ENCODE measurements at places on chromosomes 12 and 14. TPM values are rescaled to one million over a fixed set of nuclear protein-coding genes. Genes with fewer than 3 reads are reported as not detected.

DNA sequence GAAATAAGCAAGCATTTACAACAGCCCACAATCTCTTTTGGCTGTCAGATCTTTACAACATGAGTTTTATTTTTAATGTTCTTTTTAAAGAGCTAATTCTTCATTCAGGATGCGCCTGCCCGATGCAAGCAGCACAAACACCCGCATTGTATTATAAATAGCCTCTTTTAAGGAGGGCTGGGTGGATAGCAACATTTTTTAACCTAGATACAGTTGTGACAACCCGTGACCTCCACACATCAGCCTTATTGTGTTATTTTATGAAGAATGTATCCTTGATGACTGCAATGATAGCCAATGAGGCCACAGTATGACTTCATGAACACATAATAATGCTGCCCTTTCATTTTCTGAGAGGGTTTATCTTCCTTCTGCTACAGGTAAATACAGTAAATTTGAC lies 173.7 kb downstream of the FOXN3 start:
- DNase-seq, result no peak

The PRIMA1 gene
- 3.2 TPM for total RNA-seq

The TMEM63C gene
- total RNA-seq, result 0.27 TPM

The RNASE4 gene
- 109 TPM for total RNA-seq

DNA sequence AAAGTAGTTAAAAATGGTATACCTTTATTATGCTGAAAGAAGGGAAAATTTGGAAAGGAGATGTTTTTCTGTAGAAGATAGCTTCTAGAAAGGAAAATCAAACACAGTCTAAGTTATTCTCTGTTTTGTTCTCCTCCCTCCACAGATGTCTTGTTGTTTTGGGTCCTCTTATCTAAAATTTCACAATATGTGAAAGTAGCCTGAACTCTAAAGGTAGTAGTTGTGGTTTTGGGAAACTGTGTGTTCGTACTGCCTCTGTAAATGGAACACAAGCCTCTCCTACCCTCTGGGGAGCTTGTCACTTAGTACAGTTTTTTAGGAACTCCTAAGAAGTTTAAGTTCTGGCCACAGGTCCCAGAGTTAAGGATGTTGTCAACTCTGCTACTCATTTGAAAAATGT lies 112.6 kb downstream of the CRADD start:
- DNase-seq, result no peak

The GPR132 gene
- not detected for total RNA-seq

GRCh38 chr14:51789596-51789995 lies 70.8 kb upstream of the GNG2 start:
- DNase-seq, result no peak

The LALBA gene
- not detected for total RNA-seq

GRCh38 chr12:80189241-80189640 lies 89.9 kb downstream of the OTOGL start:
- DNase-seq, result no peak

- no peak for DNase-seq
Measured at GRCh38 chr14:88188745-88189416, 134.2 kb downstream of the KCNK10 start.

The COX14 gene
- 71.6 TPM for total RNA-seq

GRCh38 chr12:72037006-72037795 lies 98.6 kb downstream of the TPH2 start:
- DNase-seq, result no peak

DNA sequence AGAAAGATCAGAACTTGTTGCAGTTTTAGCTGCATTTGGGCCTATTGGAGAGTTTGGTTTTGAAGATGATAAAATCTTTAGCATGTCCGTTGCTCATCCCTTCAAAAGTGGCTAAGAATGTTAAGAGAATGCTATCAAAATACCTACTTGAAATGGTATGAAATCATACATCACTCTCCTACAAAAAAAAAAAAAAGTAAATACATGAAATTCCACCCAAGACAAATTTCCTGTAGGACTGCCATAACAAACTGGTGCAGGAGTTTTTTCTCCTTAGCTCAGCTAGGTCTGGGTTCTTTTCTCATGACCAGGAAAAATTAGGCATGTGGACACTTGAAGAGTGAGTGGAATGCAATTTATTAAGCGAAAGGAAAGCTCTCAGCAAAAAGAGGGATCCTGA lies 15.9 kb upstream of the FAR2 start:
- no peak for DNase-seq

- DNase-seq, result no peak
Measured at GRCh38 chr12:59365133-59365532, 230.7 kb upstream of the SLC16A7 start.

- no peak for DNase-seq
Measured at GRCh38 chr12:44876544-44877410, 662 bp upstream of the NELL2 start.

DNA sequence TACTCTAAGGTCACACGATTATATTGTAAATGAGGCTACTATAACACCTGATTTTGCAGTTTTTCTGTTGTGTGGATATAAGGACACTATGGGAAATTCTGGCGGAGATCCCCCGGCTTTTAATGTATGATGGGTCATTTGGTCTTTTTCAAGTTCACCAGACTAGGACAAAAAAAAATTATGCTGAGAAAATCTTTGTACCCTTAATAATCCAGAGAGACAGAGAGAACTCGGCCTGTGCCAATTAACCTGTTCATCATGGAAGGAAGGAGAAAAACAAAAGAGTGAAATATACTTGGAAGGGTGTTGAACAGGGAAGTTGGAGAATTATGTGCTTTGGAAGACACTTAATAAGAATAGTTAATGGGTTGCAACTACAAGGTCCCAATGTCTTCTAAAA lies 62.2 kb upstream of the KICS2 start:
- no peak for DNase-seq

GRCh38 chr12:61523276-61523992 lies 736.8 kb upstream of the USP15 start:
- DNase-seq, result no peak

The PPP4R3A gene
- total RNA-seq, result 89.0 TPM

DNA sequence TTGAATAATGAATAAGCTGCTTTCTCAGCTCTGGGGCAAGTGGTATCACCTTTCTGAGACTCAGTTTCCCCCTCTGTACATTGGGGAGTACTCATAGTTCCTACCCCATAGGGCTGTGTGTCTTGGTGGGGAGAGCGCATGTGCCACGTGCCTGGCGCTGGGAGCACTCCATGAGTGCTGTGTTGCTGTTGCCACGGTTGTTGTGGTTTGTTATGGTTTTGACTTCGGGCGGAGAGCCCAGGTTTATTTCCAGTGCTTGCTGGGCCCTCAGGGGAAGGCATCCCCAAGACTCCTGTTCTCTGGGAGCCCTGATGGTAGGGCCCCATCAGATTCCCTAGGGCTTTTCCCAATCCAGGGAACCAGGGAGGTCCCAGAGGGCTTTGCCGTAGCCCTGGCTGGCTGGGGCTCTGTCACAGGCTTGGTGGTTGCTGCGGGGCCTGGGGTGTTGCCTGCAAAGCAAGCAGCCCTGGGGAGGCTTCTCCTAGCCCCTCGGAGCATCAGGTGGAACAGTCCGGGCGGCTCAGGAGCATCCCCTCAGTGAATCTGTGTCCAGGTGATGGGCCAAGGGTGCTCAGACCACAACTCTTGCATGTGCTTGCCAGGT lies 18.6 kb downstream of the SH2B3 start:
- DNase-seq, result no peak

- no peak for DNase-seq
Measured at GRCh38 chr12:89750389-89751351, 42.0 kb upstream of the ATP2B1 start.

DNA sequence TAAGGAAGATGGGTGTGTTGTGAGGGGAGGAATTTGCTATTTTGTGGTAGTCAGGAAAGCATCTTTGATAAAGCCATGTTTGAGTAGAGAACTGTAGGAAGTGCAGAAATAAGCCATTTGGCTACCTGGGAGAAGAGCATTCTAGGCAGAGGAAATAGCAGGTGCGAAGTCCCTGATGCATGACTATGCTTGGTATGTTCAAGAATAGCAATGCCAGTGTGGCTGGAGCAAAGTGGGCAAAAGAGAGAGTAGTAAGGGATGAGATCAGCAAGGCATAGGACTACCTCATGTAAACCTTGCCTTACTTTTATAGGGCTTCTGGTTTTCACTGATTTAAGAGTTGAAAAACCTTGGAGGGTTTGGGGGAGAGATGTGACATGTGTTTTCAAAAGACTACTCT lies 365.5 kb upstream of the GARIN6 start:
- DNase-seq, result no peak

The TEX22 gene
- total RNA-seq, result 0.55 TPM

DNA sequence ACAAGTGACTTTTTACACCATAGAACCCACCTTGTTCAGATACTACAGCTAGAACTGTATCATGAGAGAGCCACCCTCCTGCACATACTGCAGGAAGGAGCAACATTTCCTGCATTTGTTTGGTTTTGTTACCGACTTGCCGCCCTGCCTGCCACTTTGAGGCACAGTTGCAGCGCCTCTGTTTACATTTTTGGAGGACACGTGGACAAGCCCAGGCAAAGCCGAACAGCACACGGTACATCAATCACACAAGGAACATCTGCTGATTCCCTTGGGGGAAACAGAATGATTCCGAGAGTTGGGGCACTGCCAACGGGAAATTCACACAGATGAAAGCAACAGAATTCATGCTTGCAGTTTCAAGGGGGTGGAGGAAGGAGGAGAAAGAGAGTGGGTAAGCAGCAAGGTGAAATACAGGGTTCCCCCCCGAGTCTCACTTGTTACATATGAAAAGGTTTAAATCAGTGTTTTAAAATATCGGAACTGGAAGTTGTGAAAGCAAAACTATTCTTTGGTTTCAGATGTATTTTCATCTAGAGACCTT lies 110.7 kb downstream of the BTG1 start:
- peak; percentile 44 for DNase-seq

GRCh38 chr14:68987653-68988036 lies 8.5 kb upstream of the ACTN1 start:
- no peak for DNase-seq

GRCh38 chr12:19894050-19894449 lies 454.8 kb downstream of the AEBP2 start:
- no peak for DNase-seq

DNA sequence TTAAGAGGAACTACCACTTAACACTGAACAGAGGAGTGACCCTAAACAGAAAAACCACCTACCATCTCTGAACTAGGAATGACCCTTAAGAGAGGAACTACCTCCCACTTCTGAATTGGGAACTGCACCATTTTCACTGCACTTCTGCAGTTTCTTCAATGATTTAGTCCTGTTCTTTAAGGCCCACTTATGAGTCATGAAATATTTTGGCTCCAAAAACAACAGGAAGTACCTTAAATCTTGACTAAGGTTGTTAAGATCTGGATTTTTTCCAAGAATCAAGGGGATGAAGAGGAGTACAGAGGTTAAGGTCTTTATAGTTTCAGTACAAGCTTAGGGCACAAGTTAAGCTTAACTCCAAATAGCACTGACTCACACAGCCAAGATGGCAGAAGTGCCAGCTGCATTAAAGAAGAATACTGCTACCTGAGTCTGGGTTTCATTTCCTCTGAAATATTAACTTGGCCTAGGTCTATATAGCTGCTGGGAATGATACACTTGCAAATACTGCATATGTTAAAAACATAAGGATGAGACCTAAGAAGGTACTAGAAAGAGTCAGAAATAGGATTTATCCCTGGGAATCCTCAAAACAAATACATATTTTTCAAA lies 4.2 kb downstream of the NPC2 start:
- DNase-seq, result no peak

DNA sequence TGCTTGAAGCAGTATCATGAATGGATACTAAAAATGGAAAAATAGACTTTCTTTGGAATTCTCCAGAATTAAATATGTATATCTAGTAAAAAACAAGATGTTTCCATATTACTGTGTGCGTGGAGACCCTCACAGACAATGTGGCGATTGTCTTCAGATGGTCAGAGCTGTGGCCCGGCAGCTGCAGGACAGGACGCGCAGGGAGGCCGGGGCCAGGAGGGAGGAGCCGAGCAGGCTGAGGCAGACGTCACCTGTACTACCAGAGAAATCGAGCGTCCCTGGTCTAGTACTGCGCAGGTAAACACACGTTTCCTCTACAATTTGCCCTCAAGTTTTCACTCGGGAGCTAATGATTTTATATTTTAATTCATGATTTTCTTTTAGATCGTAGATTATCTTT lies 22.8 kb downstream of the DDX51 start:
- no peak for DNase-seq

The CLEC4C gene
- not detected for total RNA-seq

DNA sequence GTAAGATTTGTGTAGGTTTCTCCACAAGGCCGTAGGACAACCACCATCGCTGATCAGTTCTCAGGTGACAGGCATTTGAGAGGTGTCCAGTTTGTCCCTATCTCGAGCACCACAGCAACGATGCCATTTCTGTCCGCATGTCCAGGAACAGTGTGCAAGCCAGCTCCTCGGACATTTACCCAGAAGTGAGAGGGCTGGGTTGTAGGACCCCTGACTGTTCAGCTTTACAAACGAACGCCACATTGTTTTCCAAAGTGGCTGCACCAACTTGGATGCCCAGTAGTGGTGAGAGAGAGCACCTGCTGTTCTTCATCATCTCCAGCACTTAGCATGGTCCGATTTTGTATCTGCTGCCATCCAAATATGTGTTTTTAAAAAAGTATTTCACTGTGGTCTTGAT lies 38.6 kb downstream of the CYP46A1 start:
- DNase-seq, result no peak

The TMEM233 gene
- total RNA-seq, result not detected

The TMCC3 gene
- not detected for total RNA-seq

DNA sequence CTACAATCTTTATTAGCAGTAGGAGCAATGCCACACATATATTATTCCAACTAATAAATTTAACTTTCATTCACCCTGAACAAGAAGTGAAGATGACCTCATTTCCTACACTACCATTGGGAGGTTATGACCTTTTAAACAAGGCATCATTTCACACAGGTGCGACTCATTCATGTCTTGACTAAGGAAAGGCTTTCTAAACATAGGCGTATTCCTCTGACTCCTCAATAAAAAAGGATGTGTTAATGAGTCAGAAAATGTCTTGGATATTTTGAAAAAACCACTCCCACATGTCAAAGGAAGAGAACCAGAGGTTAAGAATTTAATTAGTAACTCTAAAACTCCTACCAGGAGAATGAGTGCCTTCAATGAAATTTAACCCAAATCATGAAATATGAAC lies 115.2 kb downstream of the PRICKLE1 start:
- DNase-seq, result no peak

DNA sequence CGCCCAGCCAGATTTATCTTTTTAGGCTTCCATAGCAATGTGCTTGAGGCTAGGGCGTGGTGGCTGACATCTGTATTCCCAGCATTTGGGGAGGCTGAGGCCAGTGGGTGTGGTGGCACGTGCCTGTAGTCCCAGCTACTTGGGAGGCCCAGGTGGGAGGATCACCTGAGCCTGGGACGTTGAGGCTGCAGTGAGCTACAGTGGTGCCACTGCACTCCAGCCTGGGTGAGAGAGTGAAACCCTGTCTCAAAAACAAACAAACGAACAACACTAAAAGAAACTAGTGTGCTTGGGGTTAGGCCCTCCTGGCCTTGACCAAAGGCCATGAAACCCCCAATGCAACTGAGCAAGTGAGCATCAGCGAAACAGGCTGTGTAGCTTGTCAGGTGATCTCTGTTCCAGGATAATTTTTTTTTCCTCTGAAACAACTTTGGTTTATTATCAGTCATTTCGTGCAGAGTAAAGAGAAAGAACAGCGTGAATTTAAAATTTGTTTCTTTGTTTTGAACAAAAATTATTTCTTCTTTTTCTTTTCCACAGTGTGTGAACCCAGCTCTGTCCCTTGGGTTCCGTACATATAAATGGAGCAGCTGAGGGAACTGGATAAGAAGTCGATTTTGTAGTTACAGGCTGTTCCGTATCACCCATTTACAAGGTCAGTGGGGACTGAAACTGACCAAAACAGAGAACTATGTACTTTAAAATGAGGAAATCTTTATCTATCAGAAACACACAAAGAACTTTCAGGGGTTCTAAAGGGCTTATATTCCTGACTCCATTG lies 8.8 kb upstream of the TUBA1C start:
- peak; percentile 78 for DNase-seq

All from HepG2 (cell line).